Right ventricle myocardium inferior (tissue), 1 donor: ENCODE measurements at places on chromosomes 1 and 21.

DNA sequence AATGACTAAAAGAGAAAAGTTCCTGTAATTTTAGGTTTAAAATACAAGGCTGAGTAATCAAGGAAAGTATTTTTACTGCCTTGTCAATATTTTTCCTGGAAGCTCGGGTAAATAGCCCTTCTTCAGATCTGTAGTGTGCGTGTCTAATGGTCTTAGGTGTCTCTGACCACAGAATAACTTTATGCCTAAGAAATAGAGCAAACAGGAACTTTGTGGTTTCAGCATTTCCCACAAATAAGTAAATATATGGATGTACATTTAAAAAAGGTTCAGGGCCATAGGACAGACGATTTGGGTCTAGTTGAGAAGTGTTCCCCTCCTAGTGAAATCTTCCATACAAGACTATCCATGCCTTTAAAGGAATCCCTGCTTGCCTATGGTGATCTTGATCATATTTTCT lies 107.0 kb downstream of the ZC3H11B start:
- DNase-seq: no peak

DNA sequence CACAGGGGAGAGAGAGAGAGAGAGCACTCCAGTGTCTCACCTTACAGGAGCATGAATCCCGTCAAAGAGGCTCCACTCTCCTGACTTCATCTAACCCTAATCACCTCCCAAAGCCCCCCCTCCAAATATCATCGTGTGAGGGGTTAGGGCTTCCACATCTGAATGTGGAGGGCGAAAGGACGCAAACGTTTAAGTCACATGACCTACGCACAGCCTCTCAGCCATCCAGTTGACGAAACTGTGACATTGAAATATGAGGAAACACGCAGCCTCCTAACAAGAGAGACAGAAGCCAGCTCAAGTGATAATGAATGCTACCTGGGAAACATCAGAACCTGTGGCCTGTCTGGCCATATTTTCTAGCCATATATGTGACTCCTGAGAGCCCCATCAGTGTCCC lies 63.7 kb downstream of the MATN1 start:
- no peak for DNase-seq

DNA sequence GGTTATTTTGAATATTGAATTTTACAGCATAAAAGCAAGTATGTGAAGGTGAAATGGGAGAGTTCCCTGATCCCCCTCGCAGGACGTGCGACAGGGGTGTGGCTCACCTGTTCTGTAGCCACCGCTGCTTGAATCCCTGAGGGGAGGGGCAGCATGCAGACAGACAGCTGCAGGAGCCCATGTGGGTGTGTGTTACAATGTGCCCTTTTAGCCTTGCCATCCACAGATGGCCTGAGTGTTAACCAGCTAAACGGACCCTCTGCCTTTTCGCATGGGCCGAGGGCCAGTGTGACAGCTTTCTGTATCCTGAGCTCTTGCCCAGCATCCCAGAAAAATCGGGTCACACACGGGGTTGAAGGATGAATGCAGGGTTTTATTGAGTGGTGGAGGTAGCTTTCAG lies 43.3 kb downstream of the JAM2 start:
- peak; percentile 64 for DNase-seq

GRCh38 chr1:180489976-180490375 lies 12.4 kb downstream of the ACBD6 start:
- DNase-seq: no peak

DNA sequence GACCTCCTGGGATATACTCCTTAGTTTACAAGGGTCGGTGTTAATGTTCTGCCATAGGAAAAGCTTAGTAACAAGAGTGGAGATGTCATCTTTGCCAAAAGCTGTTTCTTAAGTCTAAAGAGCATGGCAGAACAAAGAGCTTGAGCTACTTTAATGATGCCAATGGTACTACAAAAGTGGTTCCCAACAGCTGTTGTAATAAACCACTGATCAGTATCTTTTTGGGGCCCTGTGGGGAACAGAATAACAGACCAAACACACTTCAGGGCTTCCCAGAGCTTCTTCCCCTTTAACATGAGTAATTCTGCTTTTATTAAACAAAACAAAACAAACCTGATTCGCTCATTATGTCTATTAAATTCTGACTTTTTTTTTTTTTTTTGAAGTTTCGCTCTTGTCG lies 116.3 kb downstream of the NCAM2 start:
- no peak for DNase-seq

GRCh38 chr1:67700220-67700619 lies 15.2 kb downstream of the GADD45A start:
- DNase-seq: no peak

GRCh38 chr21:38766987-38767722 lies 38.6 kb upstream of the ETS2 start:
- no peak for DNase-seq

- DNase-seq: no peak
Measured at GRCh38 chr1:24735509-24736375, 9.5 kb upstream of the CLIC4 start.

- no peak for DNase-seq
Measured at GRCh38 chr1:41560931-41561330, 76.4 kb upstream of the EDN2 start.

GRCh38 chr1:78440381-78440793 lies 50.4 kb upstream of the PTGFR start:
- no peak for DNase-seq

DNA sequence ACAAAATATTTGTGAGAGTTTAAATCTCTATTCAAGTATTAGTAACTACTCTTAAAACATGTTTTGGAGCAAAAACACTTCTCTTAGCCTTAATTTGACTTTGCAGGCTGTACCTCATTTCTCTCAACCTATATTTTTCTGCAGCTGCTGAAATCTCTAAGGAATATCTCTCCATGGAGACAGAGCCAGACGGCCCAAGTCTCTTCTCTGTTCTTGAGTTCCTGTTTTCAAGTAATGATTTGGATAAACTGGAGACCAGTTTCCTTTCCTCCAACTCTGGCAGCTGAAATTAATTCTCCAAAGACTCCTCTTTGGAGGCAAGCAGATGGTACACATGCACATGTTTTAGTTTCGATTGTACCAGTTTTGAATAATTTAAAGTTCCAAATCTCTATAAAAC lies 659.7 kb upstream of the NEGR1 start:
- DNase-seq: no peak

DNA sequence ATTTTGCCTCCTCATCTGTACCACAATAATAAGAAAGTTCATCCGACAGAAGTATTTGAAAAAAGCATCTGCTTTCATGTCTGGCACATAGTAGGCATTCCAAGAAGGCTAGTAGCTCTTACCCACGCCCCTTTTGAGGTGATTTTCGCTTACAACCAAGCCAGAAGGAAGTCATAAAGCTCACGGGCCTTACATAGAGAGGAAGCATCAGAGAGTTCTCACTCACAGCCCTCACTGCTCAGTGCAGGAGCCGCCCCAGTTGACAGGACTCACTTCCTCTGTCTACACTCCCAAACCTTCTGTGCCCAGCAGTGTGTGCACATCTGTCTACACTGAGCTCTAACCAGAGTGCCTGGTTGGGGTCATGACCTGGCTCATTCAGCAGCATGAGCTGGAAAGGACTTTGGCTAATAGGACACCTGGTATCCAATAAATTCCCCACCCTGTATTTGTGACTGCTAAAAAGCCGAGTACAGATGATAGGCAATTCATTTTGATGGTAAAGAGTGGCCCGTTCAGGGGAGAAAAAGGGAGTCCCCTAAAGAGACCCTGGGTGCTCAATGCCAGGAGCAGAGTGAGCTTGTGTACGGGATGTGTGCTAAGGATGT lies 36.8 kb upstream of the DUSP10 start:
- no peak for DNase-seq

DNA sequence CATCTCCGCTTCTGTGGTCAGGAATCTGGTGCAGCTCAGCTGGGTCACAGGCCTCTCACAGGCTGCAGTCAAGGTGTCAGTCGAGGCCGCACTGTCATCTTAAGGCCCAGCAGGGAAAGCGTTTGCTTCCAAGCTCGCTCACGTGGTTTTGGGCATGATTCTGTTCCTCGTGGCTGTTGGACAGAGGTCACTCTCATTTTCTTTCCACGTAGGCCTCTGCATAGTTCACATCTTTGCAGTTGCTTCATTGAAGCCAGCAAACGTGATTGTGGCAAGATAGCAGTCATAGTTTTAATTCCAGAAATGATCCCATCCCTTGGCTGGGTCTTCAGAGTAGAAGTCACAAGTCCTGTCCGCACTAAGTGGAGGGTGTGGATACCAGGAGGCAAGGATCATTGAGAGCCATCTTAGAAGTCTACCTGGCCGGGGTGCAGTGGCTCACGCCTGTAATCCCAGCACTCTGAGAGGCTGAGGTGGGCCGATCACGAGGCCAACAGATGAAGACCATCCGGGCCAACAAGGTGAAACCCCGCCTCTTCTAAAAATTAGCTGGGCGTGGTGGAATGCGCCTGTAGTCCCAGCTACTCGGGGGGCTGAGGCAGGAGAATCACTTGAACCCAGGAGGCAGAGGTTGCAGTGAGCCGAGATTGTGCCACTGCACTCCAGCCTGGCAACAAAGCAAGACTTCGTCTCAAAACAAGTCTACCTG lies 24.5 kb downstream of the NECAP2 start:
- DNase-seq: no peak

- no peak for DNase-seq
Measured at GRCh38 chr1:14363707-14364413, 234.6 kb upstream of the KAZN start.

GRCh38 chr1:200428482-200429205 lies 18.8 kb upstream of the ZNF281 start:
- DNase-seq: no peak

- no peak for DNase-seq
Measured at GRCh38 chr1:153613406-153613805, 469 bp upstream of the S100A16 start.

DNA sequence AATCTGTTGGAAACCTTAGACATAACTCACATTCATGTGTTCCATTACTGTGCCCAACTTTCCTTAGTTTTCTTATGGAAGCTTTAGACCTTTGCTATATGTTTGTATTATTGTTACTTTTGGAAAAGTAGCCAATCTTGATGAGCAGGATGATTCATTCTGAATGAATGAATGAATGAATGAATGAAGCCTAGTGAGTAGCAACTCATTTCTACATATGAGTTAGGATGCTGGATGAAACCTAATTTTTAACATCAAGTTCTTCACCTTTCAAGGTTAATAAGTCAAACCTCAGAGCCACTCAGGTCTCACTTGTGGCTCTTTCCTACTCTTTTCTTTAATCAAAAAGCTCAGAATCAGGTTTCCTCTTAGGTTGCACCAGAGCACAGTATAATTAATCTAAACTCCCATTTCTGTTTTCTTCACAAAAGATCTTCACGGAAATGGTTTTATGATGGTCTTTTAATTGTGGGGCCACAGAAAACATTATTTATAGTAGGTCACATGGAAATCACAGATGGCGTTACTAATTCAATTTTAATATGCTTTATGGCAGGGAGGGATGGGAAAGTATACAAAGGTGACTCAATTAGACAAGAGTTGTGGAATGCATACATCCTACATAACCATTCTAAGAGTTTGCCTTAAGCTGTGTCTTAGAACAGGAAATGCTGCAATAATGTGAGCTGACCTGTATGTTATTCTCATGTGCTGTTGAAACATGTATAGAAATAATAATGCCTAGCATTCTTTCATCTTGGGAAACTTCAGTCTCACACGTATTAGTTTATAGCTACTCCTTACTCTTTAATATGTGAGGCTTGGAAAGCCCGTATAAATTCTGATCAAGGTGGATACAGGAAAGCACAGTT lies 4.5 kb upstream of the DDX59 start:
- DNase-seq: no peak

DNA sequence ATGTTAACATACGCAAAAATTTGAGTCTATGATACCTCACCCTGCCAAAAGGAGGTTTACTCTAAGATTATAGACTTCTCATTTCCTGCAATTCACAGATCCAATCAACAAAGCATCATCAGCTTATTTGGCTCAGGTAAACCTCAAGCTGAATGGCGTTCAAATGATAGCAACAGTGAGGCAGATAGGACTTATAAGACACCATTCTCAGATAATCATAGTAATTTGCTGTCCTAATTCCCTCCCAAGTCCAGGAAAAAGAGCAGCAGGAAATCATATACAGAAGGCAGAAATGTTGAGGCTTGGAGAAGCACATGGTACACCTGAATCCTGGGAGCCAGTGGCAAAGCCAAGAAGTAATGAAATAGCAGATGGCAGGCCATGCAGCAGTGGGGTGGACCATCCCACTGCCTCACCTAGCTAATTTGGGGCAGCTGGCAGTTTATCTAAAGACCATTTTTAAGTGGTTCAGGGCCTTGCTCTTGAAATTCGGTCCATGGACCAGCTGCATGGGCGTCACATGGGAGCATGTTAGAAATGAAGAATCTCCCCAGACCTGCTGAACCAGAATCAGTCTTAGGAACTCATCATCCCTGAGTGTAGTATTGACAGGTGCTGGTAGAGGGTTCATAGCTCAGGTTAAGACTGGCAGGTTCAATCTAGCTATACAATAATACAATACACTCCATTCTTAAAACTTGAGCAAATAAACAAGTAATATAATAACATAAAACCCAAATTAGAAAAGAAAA lies 57.7 kb downstream of the ASTN1 start:
- no peak for DNase-seq

DNA sequence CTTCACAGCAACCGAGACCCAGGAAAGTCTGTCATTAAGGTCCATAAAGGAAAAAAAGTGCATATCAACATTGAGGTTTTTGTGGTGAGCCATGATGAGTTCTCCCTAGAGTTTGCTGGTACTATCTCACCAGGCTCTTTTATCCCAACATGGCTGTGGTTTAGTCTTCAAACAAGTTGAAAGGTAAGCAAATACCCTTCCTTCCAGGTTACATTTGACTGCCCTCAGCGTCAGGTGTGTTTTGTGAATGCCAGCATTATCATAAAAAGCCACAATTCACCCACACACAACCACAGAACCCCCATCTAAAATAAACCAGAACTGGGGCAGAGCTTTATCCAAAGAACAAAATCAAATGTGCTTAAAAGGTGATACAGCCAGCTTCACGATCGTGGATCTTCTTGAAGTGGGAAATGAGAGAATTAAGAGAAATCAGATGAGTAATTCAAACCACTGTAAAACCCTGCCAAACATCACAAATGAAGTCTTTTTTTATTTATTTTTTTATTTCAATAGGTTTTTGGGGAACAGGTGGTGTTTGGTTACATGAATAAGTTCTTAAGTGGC lies 64.7 kb downstream of the SETD4 start:
- no peak for DNase-seq

- DNase-seq: no peak
Measured at GRCh38 chr1:52343979-52344378, 22.0 kb downstream of the CC2D1B start.

DNA sequence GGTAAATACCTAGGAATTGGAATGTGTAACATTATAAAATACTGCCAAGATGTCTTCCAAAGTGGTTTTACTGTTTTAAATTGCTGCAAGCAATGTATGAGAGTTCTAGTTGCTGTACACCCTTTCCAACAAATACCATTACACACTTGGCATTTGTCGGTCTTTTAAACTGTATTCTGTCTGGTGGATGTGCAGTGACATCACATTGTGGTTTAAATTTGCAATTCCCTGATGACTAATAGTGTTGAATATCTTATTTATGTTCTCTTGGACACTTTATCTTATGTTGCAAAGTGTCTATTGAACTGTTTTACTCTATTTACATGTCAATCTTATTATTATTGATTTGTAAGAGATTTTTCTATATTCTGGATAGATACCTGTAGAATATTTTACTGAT lies 561.2 kb upstream of the B3GALT2 start:
- no peak for DNase-seq
